NCI-H2029 treated with DMSO at 0.1 percent for 48 hours (cell line): ENCODE measurements at places on chromosomes 4 and X.

DNA sequence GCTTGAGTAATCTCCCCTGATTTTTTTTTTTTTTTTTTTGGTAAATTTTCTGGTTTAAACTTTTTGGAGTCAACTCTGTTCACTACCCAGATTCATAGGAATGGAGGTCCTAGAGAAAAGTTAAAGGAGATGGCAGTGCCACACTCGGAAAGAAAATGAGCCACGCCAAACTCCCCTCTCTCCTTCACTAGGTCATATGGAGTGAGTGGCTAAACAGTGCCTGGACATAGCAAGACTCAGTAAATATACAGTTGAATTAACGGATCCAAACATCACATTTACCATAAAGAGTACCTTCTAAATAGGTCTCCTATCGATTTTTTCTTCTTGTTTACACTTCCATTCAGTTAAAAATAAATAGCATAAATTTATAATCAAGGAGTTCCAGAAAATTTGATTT lies 13.6 kb upstream of the AMTN start:
- DNase-seq, result no peak

- DNase-seq, result no peak
Observed at GRCh38 chr4:118033148-118034052, 886 bp upstream of the NDST3 start.

- DNase-seq, result no peak
Observed at GRCh38 chr4:126603825-126604224, 1028.9 kb upstream of the INTU start.

- no peak for DNase-seq
Observed at GRCh38 chr4:6983544-6984142, 59.5 kb upstream of the TADA2B start.

GRCh38 chrX:69066021-69066757 lies 99.1 kb downstream of the PJA1 start:
- no peak for DNase-seq

- no peak for DNase-seq
Observed at GRCh38 chr4:140096921-140097320, 57.1 kb downstream of the MAML3 start.

GRCh38 chr4:85722807-85723206 lies 247.9 kb downstream of the ARHGAP24 start:
- DNase-seq, result no peak

DNA sequence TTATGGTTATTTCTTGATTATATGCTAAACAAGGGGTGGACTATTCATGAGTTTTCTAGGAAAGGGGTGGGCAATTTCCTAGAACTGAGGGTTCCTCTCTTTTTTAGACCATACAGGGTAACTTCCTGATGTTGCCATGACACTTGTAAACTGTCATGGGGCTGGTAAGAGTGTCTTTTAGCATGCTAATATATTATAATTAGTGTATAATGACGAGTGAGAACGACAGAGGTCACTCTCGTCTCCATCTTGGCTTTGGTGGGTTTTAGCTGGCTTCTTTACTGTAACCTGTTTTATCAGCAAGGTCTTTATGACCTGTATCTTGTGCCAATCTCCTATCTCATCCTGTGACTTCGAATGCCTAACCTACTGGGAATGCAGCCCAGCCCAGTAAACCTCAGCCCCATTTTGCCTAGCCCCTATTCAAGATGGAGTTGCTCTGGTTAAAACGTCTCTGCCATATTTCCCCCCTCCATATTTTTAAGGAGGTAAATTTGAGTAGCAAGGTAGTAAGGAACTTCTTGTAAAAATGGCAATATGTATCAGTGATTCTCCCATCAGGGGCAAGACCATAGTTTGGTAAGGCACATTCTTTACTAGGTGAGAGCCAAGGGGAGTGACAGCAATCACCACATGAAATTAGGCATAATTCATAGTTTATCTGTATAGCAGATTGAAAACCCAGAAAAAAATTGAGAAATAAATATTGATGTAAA lies 2.6 kb downstream of the CXCL2 start:
- no peak for DNase-seq

DNA sequence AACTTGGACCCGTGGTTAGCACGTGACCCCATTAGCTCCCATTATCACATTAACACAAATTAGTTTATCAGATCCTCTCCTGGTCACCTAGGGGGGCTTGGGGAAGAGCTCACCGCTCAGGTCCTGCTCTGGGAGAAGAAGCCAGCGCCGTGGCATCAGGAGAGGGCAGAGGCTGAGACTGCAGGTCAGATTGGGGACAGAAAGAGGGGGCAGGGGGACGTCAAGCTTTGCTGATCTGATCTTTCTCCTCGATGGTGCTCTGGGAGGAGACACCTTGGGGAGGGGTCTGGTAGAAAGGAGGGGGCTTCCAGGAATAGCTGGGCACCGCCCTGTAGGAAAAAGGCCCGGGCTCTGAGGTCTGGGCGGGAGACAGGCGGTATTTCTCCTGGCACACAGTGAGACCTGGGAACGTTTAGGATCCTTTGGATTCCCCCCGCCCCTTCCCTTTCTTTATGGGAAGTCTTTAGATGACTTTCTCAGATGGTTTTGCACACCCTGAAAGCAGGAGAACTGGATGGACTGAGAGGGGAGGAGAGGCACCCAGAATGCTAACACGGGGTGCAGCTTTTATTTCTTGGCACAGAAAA lies 9.1 kb upstream of the ELF4 start:
- DNase-seq, result no peak

DNA sequence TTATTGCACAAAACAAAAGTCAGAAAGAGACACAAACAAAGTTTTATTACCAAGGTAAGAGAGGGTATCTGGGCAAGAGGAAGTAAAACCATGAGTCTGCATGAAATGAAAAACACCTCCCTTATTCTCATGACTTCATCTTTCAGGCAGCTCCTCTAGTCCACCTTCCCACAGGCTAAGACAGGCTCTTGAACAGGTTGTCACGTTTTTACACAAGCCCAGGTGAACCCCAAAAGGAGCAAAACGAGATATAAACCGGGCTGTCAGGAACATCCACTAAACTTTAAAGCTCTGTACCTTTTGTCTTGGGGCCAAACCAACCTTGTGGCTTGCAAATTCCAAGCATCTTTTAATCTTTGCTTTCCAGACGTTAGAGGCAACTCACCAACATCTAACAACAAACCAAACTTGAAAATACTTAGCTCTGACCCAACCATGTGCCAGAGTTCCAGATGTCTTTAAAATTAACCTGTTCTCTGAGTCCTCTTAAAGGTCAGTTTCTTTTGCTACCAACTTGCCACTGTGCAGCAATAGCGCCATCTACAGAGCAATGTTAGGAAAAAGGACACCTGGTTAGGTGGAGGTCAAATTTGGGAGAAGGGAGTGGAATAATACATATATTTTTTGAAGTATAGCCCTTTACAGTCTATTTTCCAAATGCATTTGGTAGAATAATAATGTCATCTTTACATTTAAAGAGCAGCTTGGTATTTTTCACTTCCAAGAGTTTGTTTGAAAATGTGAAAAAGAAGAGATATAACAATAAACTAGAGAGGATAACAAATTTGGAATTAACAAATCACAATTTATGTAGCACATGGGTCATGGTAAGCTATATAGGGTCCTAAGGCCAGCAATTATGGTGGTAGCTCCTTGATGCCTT lies 73.1 kb downstream of the QRFPR start:
- DNase-seq, result no peak

DNA sequence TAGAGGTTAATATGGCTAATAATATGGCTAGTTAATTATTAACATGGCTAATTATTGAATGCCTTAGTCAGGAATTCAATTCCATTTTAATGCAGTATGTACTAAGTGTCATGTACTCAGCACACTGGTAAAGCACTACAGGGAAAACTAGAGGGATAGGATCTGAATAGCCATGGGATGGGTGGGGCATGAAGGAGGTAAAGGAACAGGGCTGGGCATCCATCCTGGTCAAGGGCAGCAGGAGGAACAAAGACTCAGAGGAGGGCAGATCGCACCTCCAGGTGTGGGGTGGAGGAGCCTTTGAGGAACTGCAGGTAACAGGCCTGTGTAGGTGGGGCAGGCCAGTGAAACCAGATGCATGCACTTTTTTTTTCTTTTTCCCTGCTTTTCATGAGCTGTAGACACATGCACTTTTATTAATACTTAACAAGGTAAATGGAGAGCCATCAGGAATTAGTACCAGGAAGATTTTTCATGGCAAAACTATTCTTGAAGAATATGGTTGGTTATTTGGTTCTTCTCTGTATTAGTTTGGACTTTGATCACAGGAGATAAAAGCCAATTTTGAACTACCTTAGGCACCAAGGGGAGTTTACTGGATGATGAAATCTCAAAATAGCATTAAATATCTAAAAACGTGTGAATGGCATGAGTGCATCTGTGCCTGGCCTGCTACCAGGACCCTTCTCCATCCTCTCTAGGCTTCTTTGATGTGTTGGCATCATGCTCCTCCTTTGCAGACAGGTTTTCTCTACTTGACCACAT lies 88.3 kb downstream of the CC2D2A start:
- DNase-seq, result no peak

GRCh38 chr4:152207378-152207720 lies 328.5 kb downstream of the FBXW7 start:
- no peak for DNase-seq

- DNase-seq, result no peak
Observed at GRCh38 chr4:137655302-137655701, 123.0 kb upstream of the PCDH18 start.

- no peak for DNase-seq
Observed at GRCh38 chrX:48523682-48524081, 2.1 kb downstream of the EBP start.

GRCh38 chr4:179595671-179596410 lies 2153.6 kb upstream of the AGA start:
- no peak for DNase-seq

DNA sequence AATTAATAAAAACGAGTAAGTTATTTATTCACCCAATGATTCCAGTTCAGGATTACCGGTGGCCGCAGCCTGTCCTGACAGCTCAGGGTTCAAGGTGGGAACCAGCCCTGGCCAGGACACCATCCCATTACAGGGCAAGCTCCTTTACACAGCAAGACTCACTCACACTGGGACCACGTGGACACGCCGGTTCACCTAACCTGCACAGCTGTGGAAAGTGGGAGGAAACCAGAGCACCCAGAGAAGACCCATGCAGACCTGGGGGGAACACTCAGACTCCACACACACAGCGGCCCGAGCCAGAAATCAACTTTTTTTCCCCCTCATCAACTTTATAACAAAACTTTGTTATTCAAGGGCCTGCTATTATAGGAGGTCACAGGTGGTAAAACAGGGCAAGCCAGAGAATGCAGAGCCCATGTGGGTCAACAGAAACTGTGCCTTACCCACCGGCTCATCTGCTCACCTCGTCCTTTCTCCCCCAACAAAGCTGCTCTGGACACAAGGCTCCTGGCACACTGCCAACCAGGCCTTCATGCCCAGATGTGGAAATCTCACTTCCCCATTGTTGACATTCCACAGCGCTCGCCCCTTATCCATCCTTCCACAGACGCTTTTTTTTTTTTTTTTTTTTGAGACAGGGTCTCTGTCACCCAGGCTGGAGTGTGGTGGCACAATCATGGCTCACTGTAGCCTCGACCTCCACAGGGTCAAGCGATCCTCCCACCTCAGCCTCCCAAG lies 8.0 kb upstream of the ODAPH start:
- DNase-seq, result no peak
